ENCODE measurements at places on chromosomes 4 and X.

GRCh38 chr4:3307891-3308575 lies 15.2 kb downstream of the RGS12 start:
- DNase-seq = no peak

DNA sequence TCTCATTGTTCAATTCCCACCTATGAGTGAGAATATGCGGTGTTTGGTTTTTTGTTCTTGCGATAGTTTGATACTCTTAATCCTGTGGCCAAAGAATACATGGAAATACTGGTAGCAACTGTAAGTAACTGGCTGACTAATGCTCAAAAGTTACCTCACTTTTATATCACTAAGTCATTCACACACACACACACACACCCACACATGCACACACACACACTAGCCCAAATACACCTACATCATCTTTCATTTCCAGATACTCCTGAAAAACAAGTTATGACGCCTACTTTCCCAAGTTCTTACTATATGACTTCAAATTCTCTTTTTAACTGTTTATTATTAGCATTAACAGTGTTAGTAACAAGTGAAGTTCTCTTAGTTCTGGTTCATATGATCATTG lies 101.3 kb downstream of the DCHS2 start:
- no peak for DNase-seq

- DNase-seq = no peak
These were observed 52.5 kb upstream of the PROM1 start for GRCh38 chr4:16136311-16136710.

DNA sequence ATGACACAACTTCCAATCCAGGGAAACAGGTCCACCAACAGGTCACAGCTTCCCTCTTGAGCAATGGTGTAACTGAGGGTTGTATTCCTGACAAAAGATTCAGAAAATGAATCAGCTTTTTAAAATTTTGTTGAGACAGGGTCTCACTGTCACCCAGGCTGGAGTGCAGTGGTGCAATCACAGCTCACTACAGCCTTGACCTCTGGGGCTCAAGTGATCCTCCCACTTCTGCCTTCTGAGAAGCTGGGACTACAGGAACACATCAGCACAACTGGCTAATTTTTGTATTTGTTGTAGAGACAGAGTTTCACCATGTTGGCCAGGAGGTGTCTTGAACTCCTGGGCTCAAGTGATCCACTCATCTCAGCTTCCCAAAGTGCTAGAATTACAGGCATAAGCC lies 43.7 kb downstream of the SAT1 start:
- no peak for DNase-seq
